Activated naive CD4-positive, alpha-beta T cell treated with anti-CD3 and anti-CD28 coated beads for 36 hours (primary cell): ENCODE measurements at places on chromosomes 1 and 21.

GRCh38 chr1:94552071-94552586 lies 10.6 kb upstream of the F3 start:
- no peak for DNase-seq

DNA sequence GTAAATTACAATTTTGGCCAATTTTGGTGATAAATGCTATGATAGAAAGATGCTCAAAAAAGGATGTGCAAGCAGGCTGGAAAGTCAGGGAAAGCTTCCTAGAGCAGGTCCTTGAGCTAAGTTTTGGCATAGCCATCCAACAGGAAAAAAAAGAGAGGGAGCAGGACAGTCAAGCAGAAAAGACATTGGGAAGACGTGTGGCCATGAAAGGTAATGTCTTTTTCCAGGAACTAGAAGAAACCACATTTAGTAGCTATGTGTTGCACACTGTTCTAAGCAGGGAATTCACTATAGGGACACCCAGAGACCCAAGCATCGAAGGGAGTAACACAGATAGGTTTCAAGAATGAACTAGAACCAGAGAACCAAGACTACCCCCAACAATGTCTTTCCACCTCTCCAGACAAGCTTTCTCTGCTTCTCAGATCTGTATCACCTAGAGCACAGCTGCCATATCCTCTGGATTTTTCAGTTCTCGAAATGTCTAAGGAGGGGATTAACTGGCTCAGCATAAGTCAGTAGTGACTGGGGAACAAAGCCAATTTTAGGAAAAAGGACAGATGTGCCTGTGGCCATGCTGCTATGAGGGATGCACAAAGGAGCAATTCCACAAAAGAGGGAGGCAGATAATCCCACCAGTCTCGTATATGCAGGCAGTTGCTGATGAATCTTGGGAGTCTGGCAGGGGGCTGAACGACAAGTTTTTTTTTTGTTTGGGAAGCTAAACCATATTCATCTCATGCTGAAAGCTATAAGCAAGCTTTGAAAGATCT lies 97.1 kb upstream of the DAB1 start:
- DNase-seq = no peak

- no peak for DNase-seq
Observed at GRCh38 chr21:36048357-36048756, 12.0 kb downstream of the SETD4 start.

GRCh38 chr1:157829711-157830110 lies 9.8 kb upstream of the FCRL1 start:
- DNase-seq = no peak

DNA sequence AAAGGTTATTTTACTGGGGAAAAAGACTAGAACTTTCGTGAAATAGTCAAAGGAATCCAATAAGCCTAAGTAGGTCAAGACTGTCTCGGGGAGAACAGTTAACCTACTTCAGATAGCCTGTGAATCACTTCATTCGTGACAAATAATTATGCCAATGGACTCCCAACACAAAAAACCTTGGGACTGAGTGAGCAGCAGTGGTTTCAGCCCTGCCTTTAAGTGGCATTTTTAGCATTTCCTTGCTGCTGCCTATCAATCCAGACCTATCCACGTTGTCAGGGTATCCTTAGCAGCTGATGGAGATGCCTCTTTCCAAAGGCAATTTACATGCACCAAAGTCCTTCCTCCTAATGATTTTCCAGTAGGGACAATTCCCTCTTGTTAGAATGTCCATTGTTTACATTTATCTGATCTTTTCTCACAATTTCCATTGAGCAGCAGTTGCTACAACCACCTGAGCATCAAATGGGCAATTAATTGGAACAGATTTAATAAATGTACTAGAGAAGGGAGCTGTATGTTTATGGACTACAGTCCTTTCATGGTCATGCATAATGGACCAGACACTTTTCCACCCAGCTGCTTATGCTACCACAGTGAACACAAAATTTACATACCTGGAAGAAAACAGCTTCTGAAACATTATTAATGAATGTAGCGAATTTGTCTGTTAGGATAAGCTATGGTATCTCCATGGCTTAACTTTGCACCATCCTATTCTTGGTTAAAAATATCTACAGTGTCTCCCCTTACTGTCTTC lies 75.8 kb downstream of the TM2D1 start:
- DNase-seq = no peak
